OCI-LY7 (cell line): ENCODE measurements at places on chromosomes 2 and 18.

DNA sequence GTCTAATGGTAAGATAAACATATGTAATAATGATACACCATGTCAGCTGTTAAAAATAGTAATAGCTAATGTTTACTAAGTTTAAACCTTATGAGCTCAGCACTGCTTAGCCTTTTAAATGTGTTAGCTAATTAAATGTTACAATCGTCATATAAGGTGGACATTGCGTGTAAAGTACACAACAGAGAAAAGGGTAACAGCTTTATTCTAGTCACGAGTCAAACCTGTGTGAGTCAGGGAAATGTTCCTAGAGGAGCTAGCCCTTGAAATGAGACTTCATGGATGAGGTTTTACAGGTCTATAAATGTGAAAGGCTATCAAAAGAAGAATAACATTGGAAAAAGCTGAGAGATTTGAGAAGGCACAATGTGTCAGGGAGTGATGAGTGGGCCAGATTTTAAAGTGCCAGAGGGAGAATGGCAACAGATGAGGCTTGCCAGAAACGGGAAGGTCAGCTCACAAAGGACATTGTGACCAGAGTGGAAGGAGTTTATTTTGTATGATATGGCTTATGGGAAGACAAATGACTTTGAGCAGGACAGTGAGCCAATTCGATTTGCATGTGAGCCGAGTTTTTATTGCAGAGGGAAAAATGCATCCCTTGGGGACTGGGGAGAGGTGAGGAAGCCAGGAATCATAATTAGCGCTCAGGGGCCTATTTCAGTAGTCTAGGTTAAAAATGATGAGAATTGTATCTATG lies 276.3 kb downstream of the CTNNA2 start:
- no peak for DNase-seq

DNA sequence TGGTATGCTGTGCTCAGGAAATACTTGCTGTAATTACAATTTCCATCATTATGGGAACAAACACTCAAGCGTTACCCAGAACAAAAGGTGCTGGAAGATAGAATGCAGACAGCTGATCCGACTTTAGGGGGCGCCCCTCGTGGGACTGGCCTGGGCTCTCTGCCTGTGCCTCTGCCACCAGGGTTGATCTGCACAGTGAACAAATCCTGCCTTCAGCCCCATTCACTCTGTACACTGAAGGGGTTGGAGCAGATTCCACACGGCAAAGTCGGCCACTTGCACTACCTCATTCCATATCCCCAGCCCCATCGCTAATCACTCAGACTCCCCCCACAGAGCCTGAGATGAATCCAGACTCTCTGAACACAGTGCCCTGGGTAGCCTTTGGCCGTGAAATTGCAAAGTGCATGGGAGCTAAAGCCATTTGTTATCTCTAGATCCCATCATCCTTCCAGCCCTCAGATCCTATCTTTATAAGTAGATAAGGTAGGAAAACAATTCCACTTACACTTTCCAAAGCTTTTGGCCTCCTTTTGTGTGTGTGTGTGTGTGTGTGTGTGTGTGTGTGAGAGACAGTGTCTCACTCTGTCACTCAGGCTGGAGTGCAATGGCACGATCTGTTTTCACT lies 69.3 kb downstream of the INPP5D start:
- DNase-seq = no peak

- DNase-seq = no peak
These were observed 422.9 kb downstream of the ARHGAP15 start for GRCh38 chr2:143551971-143552650.

DNA sequence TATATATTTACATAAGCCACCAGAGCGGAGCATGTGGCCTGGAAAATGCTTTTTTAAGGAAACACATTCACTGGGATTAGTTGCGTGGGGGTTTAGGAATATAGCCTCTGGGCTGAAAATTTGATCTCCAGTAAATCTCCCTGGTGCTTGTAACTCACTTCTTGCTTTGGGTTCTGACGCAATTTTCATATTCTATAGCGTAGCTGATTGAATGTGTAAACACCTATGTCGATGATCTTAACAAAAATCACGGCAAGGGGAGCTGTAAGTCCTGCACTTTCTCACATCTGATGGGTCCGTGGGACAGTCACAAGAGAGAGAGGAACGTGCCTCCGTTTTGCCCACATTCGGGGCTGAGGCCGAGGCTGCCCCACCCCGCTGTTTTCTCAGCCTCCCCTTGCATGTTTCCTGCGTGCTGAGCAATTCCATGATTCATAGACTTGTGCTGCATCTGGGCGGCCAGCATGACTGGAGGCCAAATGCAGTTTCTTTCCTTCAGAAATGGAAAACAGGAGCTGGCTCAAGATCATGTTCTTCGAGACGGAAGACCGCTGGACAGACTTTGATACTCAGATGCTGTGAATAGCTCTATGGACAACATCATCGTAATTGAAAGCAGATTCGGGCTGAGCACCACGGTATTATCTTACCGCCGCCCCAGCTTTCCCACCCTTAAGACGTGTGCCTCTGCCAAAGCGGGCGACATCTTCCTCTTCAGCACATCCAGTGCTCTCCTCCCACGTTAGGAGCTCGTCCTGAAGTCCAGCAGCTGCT lies 109.2 kb downstream of the TMEM18 start:
- DNase-seq = no peak

DNA sequence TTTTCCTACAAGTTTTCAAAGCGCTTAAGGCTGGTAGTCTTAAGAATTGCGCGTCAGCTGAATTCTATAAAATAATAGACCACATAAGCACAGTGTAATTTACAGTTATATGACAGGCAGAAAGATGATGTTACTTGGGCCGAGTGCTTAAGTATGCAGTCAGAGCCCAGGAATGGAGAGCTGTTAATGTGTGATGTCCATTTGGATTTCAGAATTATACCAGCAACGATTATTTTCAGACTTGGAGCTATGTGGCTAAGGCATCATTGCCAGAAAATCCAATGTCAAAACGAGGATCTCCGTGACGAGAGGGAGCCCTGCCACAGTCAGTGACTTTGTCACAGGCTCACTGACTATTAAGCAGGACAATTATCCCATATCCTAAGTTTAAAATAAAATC lies 3.4 kb downstream of the KLF7 start:
- DNase-seq = no peak

DNA sequence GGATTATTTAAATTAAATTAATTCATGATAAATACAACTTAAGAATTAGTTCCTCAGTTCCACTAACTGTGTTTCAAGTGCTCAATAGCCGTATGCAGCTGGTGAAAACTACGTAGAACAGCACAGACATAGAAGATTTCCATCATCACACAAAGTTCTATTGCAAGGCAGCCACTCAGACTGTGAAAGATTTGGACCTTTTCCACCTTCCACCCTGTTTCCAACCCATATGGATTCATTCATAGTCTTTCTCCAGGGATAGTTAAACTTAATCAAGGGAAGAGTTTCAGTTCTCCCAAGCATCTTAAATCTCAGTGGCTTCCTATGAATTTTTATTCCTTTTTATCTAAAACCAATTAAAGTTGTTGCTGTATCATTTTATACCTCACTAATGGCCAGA lies 2030.8 kb downstream of the SUCLG1 start:
- DNase-seq = no peak

DNA sequence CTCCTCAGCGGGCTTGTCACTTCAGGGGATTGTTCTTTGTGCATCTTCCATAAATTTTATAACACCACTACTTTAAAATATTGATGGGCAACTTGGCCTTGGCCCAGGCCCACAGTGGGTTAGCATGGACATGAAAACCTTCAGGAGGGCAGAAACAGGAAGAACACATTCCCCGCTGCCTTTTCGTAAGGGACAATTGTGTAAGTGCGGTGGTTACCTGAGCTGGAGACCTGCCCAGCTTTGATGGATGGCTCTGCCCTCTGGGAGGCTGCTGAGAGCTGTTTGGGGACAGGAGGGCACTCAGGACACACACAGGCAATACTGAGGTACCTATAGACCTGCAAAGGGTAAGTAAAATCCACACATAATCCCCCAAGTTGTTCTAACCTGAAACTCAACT lies 46.8 kb downstream of the FECH start:
- no peak for DNase-seq

DNA sequence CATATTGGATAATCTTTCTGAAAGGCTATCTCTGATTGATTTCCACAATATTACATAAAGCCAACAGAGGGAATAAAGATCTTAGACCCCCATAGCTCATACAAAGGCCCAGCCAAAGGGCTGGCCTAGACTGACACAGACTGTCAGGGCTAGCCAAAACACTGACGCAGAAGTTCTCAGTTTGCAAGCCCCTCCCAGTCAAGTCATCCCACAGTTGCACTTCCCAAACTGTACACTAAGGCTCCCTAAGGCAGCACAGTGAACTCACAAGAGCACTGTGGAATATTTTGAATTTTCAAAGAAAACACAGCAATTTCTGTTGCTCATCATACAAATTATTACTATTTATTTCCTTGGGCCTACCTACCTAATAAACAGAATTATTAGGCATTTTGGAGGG lies 244.9 kb downstream of the SP3 start:
- DNase-seq = no peak

DNA sequence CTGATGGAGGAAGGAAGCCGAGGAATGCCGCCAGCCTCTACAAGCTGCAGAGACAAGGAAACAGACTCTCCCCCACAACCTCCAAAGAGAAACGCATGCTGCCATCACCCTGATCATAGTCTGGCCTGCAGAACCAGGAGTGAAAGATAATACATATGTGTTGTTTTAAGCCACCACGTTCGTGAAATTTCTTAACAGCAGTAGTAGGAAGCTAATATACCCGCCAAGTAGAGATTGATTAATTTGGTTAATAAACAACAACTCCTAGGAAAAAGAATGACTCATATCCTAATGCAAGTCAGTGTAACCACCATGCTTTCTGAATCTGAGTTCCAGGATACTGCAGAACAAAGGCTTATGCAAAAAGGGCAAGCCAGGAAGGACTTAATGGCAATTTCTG lies 36.6 kb downstream of the LONRF2 start:
- DNase-seq = no peak

- no peak for DNase-seq
These were observed 16.8 kb downstream of the GPD2 start for GRCh38 chr2:156452971-156453370.

DNA sequence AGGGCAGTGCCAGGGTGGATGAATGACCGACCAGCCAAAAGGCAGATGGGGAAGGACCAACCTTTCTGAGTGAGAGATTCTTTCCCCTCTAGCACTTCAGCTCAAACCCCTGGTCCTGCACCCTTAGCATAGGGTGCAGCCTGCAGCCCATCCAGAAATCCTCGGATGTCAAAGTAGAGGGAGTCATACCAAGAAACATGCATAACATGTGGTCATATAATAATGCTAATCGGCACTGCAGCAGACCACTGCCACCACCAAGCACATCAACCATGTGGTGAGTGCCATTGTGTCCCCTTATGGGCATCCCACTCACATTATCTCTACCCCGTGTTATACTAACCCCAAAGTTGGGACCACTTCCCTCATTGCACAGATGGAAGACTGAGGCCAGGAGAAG lies 17.7 kb downstream of the ATOH8 start:
- no peak for DNase-seq

DNA sequence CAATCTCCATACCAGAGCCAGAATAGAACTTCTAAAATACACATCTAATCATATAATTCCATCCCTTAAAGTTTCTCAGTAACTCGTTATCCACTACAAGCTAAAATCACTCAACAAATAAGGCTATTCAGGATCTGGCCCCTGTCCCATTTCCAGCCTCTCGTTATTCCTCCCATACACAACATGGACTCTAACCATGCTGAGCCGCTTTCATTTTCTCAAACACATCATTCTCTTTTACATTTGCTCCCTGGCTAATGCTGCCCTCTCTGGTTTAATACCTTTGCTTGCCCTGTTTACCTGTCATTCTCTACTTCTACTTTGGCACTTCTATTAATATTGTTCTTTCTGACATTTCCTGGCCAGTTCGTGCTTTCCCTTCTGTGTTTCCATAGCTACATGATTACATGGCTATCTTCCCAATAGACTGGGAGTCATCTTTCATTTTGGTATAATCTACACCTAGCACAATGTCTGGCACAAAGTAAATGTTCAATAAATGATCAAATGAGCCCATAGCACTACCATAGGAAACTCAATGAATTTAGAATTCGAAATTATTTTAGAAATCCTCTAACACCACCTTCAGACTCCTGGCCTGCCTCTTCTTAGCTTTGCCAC lies 163.6 kb upstream of the VRK2 start:
- DNase-seq = no peak

DNA sequence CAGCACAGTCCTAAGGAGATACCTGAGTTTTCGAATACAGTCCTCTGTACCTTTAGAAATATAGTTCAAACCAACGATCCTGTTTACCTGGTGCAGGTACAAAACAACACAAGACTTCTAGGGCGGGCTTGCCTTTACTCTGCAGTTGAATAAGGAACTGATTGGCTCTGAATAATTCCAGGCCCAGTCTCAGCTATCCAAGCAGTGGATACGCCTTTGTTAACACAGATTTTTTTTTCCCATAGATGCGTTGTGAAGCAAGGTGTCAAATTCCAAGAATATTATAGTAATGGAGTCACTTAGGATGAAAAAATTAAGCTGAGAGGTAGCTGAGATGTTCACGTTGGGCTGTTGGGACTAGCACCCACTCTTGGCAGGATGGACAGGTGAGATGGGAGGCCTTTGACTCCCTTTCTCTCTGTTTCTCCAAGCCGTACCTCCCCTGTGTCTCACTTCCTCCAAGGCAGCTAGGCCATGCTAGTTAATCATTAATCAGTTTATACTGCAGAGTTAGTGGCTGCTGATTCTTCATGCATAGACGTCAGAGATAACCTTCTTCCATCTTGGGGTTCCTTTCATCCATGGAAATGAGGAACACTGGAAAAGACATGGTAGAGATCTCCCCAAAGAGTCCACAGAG lies 380.8 kb upstream of the ACVR2A start:
- no peak for DNase-seq

GRCh38 chr2:128702616-128703015 lies 383.9 kb upstream of the HS6ST1 start:
- DNase-seq = no peak

DNA sequence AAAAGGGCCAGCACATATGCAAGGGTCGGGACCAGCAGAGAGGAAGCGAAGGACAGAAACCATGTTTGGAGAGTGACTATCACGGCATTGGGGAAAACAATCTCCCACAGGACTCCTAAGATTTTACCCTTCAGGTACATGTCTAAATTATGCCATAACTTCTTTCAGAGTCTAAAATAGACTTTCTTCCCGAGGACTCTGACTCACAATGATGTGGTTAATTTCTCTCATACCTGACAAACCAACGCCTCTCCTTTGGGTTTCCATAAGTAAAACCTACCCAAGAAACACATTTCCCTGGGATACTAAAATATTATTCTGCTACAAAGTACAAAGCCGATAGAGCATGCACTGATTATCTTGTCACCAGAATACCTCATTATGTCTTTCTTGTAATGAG lies 127.8 kb upstream of the NETO1 start:
- DNase-seq = no peak

DNA sequence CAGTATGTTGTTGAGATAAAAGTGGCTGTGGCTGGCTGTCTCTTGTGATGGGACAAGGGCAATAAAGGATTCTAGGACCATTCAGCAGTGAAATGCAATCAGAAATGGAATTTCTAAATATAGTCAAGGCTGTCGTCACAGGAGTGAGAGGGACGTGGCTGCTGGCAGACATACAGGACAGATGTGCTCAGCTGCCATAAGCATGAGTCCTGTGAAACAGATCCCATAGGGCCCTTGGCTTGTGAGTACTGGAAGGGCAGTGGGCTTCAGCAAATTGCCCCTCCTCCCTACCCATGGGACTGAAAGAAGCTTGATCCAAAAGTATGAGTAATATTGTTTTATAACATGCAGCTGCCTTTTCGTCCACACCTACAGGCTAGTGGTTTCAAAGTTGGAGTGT lies 4.2 kb upstream of the CNNM3 start:
- no peak for DNase-seq
